ENCODE measurements at places on chromosomes 7 and 10.
A peak's percentile ranks its signal among the peaks of the same experiment; 100 is the strongest.

- DNase-seq: no peak
These were observed 225.0 kb downstream of the CACNB2 start for GRCh38 chr10:18364987-18365775.

- DNase-seq: peak; percentile 10
These were observed 23.5 kb upstream of the C1QL3 start for GRCh38 chr10:16545116-16545736.

GRCh38 chr10:49115796-49116508, 630 bp upstream of the VSTM4 start:
- DNase-seq: peak; percentile 30

DNA sequence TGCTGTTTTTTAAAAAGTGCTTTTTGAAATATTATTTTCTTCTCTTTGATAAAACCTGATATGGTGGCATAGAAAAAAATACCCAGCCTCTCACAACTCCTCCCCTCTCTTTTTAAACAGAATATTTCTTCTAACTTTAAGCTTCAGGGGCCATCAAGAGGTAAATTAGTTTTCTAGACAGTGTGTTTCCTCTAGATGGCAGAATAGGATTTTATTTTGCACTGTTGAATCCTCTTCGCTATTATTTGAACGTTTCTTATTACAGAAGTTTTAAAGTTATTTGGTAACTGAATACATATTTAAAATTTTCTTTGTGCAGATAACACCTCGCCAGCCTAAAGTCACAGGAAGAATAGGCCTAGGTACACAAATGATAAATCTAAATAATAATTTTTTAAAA, 30.3 kb downstream of the ARL5B start:
- DNase-seq: no peak

DNA sequence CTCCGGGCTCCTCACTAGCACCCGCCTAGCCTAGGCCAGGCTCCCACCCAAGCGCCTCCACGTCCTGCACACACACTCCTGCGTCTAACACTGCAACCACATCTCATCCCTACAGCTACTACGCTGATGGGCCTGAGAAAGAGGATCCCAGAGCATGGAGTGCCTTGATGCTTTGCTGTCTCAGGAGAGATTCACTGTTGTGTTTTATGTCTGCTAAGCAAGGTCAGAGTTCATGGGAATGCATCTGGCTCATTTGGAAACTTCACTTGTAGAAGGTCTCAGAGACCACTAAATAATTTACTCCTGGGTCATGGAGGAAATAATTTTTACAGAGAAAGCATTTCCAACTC, 88.7 kb downstream of the SLIT1 start:
- DNase-seq: no peak

- no peak for DNase-seq
These were observed 972 bp downstream of the ORC5 start for GRCh38 chr7:104206841-104207240.

DNA sequence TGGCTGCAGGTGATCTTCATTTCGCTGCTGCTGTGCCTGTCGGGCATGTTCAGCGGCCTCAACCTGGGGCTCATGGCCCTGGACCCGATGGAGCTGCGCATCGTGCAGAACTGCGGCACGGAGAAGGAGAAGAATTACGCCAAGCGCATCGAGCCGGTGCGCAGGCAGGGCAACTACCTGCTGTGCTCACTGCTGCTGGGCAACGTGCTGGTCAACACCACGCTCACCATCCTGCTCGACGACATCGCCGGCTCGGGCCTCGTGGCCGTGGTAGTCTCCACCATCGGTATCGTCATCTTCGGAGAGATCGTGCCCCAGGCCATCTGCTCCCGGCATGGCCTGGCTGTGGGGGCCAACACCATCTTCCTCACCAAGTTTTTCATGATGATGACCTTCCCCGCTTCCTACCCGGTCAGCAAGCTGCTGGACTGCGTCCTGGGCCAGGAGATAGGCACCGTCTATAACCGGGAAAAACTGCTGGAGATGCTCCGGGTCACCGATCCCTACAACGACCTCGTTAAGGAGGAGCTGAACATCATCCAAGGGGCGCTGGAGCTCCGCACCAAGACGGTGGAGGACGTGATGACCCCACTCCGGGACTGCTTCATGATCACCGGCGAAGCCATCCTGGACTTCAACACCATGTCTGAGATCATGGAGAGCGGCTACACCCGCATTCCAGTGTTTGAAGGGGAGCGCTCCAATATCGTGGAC, 1.3 kb downstream of the CNNM2 start:
- peak; percentile 38 for DNase-seq

- peak; percentile 8 for DNase-seq
These were observed 54.3 kb upstream of the SMNDC1 start for GRCh38 chr10:110358869-110359629.

DNA sequence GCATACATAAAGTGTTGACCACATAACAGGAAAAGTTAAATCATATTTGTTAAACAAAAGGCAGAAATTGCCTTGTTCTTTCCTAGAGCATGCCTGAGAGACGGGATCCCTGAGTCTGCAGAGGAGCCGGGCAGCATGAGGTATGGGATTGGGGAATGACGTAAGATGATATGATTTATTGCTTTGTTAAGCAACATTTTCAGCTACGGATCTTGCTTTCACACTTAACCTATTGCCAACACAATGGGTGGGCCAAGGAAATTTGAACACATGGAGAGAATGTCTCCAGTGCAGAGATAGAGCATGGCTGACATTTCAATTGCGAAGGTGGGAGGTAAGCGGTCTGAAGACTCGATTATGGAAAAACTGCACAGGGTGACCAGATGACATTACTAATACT, 76.7 kb downstream of the EMX2 start:
- DNase-seq: no peak

GRCh38 chr10:99984211-99985034, 25.3 kb downstream of the DNMBP start:
- DNase-seq: no peak

- no peak for DNase-seq
These were observed 56.3 kb downstream of the DENND2A start for GRCh38 chr7:140584195-140584851.

DNA sequence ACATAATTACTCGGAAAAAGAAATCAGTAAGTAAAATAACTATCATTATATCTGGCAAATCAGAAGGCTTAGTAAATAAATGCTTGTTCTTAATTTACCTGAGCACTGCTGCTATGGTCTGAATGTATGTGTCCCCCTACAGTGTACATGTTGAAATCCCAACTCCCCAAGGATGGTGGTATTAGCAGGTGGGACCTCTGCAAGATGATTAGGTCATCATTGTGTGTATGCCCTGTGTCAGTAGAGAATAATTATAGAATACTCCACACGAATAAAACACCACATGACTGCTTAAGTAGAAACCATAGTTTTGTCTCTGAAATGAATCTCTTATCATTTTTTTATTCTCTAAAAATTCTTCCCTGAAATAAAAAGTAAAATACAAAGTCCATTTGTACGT, 101.6 kb downstream of the RNF133 start:
- DNase-seq: no peak

DNA sequence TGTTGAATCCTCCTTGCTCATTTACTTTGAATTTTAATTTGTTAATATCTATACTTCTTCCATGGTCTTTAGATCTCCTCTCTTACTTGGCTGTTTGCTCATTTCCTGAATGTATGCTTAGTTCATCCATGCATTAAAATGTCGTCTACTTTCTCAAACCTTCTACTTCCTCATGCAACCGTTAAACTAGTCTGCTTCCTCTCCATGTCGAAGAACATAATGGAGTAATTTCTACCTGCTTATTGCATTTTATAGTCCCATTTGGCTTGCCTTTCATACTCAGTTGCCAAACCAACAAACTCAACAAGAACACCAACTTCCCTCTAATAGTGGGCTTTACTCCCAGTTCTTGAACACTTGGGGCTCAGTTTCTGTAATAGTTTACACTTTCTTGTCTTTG, 43.8 kb upstream of the SEMA3D start:
- no peak for DNase-seq

- DNase-seq: no peak
These were observed 3.5 kb downstream of the OAT start for GRCh38 chr10:124415210-124415609.

GRCh38 chr7:88254721-88255424, 35.0 kb upstream of the SRI start:
- no peak for DNase-seq

DNA sequence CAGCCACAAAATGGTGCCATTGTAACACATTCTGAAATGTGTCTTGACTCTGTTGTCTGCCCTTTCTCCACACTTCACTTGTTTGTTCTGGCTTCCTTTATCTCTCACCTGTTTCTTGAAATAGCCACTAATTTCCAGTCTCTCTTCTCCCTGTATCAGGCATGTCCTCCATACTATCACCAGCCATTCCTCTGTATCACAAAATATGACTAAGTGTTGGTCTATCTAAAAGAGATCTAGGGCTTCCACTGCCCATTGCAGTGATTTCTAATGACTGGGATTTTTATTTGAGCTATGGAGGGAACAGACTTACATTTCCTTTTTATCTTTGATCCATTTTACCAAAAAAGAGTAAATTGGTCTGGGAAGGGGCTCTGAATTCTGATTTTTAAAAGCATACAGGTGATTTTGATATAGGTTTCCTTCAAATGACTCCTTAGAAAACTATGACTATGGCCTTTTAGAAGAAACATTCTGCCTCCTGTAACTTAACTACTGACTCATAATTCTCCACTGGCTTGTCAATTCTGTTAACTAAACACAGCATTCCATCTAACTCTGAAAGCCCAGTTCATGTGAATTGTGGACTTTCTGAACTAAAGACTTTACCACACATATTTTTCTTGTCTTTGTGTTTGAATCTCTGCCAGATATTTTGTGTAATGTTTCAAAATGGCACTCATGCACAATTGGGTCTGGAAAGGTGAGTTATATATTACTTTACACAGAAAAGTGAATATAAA, 1121.4 kb downstream of the XPNPEP1 start:
- DNase-seq: no peak

DNA sequence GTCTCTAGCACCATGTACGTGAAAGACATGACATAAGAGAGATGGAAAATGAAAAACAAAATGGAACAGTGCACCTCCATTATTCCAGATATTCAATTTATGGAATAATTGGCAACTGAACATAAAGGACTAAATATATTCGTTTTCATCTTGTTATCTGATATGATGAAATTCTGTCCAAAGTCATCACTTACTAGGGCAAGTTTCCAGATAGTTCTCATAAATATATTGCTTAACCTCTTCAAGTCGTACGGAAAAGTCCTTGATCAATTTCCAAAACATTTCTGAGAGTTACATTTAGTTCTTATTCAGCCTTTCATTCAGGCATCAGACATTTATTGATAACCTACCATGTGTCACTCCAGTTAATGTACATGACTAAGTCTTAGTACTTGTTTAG, 185.2 kb downstream of the HGF start:
- no peak for DNase-seq

DNA sequence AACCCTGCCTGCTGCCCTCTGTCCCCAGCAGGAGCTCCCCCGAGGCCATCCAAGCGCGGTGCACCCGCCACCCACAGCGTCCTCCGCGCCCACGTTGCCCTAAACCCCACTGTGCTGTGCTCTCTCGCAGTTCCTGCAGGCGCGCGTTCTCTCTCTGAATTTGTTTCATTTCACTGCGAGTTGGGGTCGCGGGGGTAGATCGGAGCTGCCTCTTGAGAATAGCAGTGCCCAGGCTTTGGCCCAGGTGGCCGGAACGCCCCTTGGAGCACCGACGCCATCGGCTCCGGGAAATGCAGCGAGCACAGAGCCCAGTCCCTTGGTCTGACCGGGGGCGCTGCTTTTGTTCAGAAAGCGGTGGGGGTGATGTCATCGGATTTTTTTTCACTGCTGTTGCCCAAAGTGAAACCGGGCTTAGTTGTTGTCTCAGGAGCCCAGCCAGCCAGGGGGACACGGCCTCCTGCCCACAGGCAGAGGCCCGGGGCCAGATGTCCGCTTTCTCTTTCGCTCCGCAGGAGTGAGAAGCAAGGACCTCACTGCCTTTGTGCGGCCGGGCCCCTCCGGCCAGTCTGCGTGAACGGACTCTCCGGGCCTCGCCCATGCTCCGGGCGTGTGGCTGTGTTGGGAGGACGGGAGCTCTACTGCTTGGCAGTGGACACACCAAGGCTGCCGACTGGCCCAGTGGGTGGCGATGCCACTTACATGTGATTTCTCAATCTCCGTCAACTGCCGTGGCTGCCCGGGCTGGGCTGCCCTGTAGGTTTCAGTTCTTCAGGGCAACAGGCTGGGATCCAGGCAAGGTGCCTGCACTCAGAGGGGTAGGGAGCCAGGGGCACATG, 43.1 kb downstream of the FOXK1 start:
- DNase-seq: peak; percentile 70

All from activated CD4-positive, alpha-beta memory T cell treated with anti-CD3 and anti-CD28 coated beads for 36 hours (primary cell).